Foreskin keratinocyte (primary cell): ENCODE measurements at places on chromosomes 6 and 20. TPM values are rescaled to one million over a fixed set of nuclear protein-coding genes. Genes with fewer than 3 reads are reported as not detected.

Gene LY6G6F
- not detected in 2 replicates for polyA plus RNA-seq

DNA sequence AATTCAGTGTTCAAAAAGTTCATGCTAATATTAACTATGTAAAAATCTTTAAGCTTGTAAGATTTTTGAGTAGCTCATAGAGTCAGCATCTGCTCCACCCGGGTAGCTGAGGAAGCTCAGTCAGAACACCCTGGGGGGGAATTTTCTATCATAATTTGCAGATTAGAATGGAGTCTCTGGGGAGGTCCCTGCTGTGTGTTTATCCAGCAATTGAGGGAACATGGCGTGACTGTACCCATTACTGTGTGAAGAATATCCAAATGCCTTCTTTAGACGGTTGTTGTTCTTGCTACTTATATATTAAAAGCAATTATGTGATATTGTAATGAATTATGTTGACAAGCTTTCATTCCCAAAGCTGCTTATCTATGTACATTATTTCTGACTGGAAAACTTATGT, 64.8 kb downstream of the AIG1 start:
- no peak for DNase-seq

- no peak for DNase-seq
Measured at GRCh38 chr6:107564589-107564951, 74.7 kb downstream of the SOBP start.

DNA sequence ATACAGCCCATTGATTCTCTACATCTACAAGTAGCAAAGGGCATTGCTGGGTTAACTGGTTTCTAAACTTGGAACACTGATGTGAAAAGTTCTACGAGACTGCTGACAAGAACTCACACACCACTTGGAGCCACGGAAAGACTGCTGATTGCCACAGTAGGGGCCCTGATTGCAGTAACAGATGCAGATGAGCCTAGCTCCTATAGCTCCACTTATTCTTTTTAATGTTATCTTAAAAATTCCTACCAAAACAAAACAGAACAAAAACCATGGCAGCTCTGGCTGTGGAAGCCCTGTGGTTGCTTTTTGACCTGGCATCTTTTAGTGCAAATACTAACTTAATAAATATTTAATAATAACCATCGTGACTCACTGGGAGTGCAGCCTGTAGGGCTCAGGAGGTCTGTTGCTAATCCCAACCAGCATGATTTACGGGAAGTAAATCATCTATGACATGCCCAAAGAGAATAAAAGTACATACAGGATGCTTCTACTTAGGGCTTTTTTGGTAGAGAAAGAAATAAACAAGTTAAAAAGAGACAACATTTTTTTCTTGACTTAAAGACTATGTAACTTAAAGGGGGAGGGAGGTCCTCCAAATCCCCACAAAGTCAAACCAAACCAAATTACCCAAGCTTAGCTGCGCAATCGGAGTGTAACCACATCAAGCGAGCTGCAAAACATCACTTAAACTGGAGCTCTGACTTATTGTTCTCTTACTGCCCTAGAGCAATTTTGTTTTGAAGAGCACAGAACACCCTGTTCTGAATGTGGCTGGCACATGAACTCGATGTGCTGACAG, 87.2 kb downstream of the FKBP5 start:
- DNase-seq, result peak; percentile 90

DNA sequence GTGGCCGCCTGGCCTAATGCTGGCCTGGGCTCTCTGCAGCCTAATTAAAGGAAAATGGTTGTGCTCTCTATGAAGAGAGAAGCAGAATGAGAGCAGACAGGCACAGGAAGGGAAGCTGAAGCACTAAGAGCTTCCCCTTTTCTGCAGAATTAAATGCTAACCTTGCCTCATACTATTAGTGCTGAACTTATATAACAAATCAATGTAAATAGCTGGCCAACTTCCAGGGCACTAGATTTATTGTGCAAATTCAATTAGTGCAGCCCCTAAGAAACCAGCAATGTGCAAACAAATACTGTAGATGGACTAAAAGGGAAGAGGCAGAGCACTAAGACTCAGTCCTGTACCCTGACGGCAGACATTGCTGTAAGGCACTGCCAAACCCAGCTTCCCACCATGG, 36.1 kb upstream of the INSM1 start:
- no peak for DNase-seq

DNA sequence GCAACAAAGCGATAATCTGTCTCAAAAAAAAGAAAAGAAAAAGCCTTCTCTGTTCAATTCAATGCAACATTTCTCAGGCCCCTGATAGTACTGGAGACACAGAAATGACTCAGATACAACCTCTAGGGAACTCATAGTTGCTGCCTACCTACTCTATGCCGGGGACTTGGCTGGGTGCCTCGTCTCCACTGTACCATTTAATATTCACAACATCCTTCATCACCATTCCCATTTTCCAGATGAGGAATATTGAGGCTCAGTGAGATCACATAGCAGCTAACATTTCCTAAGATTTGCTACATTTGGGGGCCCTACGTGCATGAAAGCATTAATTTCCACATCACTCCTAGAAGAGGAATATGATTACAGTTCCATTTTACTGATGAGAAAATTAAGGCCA, 7.5 kb downstream of the NOL4L start:
- DNase-seq, result no peak
